ENCODE measurements at places on chromosomes 16 and 17. TPM values are rescaled to one million over a fixed set of nuclear protein-coding genes. Genes with fewer than 3 reads are reported as not detected.

Gene FOXF1
- not detected for total RNA-seq

Gene CETP
- not detected for total RNA-seq

Gene PYCARD
- total RNA-seq, result 2.9 TPM

Gene FNDC8
- total RNA-seq, result not detected

Gene USP43
- total RNA-seq, result 4.3 TPM

Gene ANKS4B
- not detected for total RNA-seq

Gene KRT25
- not detected for total RNA-seq

Gene ASPSCR1
- total RNA-seq, result 36.1 TPM

Gene TBC1D26
- total RNA-seq, result 0.28 TPM

Gene MYOCD
- 11.9 TPM for total RNA-seq

Gene KIF19
- not detected for total RNA-seq

- DNase-seq, result no peak
Observed at GRCh38 chr16:58329135-58329534, 34.3 kb upstream of the PRSS54 start.

DNA sequence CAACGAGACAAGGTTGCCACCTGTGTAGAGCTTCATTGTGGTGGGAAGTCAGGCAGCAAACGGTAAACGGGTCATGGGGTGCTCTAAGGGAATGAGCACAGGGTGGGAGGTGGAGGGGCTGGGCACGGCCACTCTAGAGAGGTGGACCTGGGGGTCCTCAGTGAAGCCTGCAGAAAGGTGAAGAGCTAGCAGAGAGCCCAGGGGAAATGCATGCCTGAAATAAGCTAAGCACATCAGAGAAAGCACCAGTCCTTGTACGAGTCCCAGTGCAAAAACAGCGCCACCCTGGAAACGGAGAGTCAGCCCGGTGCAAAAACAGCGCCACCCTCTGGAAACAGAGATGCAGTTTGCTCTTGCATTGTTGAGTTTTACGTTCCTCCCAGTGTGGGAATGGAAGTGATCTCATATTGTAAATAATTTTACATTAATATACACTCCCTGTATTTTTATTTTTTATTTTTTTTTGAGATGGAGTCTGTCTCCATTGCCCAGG, 65.0 kb downstream of the TBC1D16 start:
- DNase-seq, result peak; percentile 53

DNA sequence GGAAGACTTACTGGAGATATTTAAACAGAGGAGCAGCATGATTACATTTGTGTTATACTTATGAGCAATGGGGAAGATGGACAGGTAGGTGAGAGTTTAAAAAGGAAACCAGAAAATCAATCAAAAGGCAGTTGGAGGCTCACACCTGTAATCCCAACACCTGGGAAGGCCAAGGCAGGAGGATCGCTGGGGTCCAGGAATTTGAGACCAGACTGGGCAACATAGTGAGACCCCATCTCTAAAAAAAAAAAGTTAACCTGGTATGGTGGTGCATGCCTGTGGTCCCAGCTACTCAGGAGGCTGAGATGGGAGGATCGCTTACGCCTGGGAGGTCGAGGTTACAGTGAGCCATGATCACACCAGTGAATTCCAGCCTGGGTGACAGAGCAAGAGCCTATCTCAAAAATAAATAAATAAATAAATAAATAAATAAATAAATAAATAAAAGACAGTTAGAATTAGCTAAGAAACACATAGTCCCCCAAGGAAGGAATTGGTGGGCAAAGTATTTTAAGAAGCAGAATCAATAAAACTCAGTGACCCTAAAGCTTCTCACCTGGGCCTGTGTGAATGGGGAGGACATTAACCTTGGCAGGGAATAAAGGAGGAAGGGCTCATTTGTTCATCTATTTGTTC, 32.3 kb upstream of the TOB1 start:
- DNase-seq, result no peak

DNA sequence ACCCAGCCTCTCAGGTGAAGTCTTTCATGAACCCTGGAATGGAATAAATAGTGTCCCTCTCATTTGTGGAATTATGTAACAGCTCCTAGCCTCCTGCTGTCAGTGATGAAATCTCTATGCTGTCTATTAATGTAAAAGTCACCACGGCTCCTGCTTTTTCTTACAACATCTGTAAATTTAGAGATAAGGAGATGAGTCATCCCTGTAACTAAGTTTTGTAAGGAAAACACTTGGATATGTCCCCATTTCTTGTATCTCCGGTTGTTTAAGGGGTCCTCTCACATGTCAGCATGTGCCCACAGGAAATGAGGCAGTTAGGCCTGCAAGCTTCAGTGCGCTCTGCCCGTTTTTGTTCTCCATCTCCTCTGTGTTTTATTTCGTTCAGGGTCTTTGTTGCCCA, 2.8 kb upstream of the NAT9 start:
- no peak for DNase-seq

DNA sequence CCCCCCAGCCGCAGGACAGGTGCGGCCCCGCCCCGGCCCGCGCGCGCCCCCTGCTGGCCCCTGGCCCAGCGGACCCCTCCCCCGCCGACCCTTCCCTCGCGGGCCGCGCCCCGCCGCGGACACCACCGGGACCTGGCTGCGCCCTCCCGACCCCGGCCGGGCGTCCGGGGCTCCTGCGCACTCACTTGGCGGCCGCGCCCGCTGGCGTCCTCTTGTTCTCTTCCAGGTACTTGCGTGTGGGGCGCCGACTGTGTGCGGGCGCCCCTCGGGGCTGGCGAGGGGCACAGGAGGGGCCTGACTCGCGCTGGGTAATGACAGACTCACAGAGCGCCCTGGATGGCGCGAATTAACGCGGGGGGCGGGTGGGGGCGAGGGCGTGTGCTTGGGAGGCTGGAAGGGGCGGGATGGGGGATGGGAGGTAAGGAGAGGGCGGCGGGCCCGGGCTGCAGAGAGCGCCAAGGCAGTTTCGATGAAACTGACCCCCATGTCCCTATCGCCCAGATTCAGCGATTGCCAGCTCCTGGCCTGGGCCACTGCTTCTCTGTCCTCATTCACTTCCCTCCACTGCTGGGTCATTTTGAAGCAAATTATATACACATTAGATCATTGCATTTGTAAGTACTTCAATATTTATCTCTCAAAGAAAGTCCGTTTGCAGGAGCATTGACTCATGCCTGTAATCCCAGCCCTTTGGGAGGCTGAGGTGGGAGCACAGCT, 445 bp upstream of the DBNDD1 start:
- no peak for DNase-seq

DNA sequence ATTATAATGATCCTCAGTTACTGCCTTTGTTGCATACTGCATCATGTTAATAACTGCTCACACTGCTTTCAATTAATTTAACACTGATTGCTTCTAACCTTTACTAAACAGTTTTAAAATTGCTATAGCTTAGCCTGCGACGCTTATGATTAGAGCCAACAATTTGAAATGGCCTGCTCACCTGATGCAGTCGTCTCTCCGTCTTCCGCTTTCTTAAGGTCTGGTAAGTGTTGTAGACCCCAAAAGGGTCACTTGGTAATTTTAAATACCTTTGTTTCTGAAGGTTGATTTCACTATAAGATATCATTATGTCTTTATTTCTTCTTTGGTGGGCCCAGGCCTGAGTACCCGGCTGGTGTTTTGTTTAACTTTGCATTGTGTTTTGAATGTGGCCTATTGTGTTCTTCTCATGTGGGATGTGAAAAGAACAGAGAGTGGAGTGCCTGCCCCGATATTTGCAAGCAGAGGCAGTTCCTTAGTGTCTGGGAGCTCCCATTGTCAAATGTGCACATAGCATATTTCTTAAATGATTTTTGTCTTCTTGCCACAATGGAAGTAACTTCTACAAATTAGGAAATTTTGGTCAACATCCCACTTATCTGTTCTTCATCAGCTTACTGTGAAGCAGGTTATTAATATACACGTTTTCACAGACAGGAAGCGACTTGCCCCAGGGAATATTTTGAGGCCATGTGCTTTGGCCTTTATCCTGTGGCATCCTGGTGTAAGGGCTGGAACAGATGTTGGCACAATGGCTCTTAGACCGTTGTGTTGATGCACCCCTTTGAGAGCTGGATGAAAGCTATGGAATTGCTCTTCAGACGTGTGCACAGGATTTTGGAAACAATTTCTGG, 2.9 kb downstream of the PHKB start:
- DNase-seq, result no peak

DNA sequence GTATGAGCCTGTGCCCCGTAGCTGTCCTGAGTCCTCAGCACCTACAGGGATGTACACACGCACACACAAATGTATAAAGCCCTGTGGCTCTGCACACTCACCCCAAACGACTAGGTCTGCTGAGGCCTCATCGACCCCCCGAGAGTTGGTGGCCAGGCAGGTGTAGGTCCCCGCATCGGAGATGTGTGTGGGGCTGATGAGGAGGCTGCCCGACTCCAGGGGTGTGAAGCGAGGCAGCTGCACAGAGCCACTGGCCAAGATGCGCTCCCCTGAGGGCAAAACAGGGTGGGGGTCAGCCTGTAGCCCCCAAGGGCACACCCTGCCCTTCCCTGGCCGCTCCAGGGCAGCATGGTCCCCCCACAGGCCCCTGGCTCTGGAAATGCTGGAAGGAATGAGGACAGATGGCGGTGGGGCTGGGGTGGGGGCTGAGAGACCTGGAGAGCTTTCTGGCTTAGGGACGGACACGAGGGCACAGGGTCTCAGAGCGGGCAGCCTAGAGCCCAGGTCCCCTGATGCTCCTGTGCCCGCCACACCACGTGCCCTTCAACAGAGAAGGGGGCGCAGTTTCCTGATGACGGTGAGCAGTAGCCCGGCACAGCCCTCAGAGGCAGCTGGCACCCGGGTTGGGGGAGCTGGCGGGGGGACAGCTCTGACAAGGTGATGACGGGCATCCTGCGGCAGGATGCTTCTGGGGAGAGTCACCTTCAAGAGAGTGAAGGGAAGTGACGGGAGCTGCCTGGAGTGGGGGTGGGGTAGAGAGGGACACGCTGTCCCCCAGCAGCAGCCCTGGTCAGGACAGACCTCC, 119.8 kb upstream of the CDC42EP4 start:
- peak; percentile 79 for DNase-seq

GRCh38 chr17:67487506-67487905, 110.4 kb downstream of the PITPNC1 start:
- DNase-seq, result no peak

GRCh38 chr16:47449788-47450187, 11.1 kb downstream of the ITFG1 start:
- DNase-seq, result no peak

DNA sequence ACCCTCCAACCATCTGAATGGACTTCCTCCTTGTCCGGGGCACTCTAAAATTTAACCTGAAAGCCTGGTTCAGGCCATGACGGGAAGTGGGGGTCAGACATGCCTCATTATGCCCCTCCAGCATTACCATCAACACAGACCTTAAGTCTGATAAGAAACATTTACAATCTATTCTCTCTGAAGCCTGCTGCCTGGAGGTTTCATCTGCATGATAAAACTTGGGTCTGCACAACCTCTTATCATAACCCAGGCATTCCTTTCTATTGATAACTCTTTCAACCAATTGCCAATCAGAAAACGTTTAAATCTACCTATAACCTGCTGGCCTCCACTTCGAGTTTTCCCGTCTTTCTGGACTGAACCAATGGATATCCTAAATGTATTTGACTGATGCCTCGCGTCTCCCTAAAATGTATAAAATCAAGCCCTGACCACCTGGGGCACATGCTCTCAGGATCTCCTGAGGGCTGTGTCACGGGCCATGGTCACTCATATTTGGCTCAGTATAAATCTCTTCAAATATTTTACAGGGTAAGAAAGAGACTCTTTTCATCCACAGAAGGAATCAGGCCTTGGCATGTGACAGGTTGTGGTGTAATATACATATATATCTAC, 45.6 kb downstream of the LYRM1 start:
- DNase-seq, result no peak

DNA sequence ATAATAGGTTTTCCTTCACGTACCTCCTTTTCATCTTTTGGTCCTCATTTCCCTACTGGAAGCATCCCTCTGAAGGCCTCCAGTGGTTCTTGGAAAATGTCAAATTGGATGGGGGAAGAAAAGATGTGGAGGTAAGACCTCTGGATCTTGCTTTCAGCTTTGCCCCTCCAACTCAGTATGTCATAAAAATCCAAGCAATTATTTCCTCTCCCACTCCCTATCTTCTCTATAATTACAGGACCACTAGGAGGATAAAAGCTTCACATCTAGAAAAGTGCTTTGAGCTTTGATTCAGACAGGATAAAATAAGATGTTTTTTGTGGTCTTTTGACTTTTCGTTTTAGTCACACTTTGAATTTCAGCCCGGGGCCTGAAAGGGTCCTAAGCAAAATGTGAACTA, 1.7 kb downstream of the TTLL6 start:
- DNase-seq, result no peak

- DNase-seq, result no peak
Observed at GRCh38 chr17:48352630-48353029, 77.4 kb downstream of the SKAP1 start.

DNA sequence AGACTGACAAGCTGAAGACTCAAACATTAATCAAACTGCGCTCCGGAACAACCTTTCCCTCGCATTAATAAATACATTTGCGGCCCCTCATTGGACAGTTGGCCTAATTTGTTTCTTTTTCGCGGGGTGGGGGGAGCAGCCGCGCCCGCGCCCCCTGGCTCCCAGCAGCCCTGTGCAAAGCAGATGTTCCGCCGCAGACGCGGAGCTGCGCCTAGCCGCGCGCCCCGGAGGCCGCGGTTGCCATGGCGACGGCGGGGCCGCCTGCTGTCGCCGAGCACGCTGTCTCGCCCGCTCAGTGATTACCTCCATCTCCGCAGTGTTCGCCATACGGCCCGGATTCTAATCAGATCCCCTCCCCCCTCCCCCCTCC, 25.5 kb downstream of the COPZ2 start:
- DNase-seq, result no peak

DNA sequence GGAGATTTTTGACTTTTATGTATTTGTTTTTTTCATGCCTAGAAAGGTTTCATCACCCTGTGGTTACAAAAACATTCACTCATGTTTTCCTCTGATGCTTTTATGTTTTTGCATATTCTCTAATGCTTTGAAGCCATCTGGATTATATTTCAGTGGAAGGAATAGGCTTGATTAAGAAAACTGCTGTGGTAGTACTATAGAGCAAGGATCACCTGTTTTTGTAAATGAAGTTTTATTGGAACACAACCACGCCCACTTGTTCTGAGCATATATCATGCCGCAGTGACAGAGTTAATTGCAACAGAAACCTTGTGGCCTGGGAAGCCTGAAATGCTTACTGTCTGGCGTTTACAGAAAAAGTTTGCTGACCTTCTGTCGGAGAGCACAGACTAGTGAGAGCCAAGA, 11.5 kb downstream of the COX10 start:
- DNase-seq, result no peak

GRCh38 chr16:54135361-54136275, 151.0 kb downstream of the IRX3 start:
- no peak for DNase-seq

GRCh38 chr16:14309001-14309886, 238.1 kb downstream of the MRTFB start:
- no peak for DNase-seq

- no peak for DNase-seq
Observed at GRCh38 chr16:21075252-21075651, 75.4 kb downstream of the DNAH3 start.

- DNase-seq, result no peak
Observed at GRCh38 chr16:46852130-46852529, 21.1 kb upstream of the C16orf87 start.
